Hepatocyte (in vitro differentiated cells): ENCODE measurements at places on chromosomes 1 and 21. TPM values are rescaled to one million over a fixed set of nuclear protein-coding genes. Genes with fewer than 3 reads are reported as not detected.
A peak's percentile ranks its signal among the peaks of the same experiment; 100 is the strongest.

GRCh38 chr1:180407051-180407450 is 95.3 kb downstream of the ACBD6 start:
- DNase-seq = no peak

DNA sequence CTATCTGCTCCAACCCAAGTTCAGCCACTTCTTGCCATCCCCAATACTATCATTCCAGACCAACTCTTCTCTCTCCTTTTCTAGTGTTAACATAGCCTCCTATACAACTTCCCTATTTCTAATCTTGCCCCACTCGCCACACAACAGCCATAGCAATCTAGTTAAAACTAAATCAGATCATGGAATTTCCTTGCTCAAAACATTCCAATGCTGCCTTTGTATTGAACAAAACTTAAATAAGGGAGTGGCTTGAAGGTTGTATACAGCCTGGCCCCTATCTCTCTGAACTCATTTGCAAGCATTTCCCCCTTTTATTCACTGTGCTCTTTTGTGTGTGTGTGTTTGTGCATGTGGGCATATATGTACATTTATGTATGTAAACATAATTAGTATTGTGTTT is 118.1 kb upstream of the SGIP1 start:
- no peak for DNase-seq

- DNase-seq = peak; percentile 60
Measured at GRCh38 chr1:22250724-22251123, 107.8 kb upstream of the WNT4 start.

- no peak for DNase-seq
Measured at GRCh38 chr1:48947761-48948537, 171.3 kb upstream of the BEND5 start.

GRCh38 chr1:61098906-61099437 is 16.6 kb downstream of the NFIA start:
- DNase-seq = no peak

SH2D5 gene
- 0.36 and 0.53 TPM in 2 replicates for total RNA-seq

S100A7 gene
- total RNA-seq = 0.60 TPM in 1 of 2 replicates, not detected in the other

PPFIA4 gene
- total RNA-seq = 1.1 and 1.4 TPM in 2 replicates
